IPS-NIHi11 (cell line): ENCODE measurements at places on chromosomes 2 and 18.

DNA sequence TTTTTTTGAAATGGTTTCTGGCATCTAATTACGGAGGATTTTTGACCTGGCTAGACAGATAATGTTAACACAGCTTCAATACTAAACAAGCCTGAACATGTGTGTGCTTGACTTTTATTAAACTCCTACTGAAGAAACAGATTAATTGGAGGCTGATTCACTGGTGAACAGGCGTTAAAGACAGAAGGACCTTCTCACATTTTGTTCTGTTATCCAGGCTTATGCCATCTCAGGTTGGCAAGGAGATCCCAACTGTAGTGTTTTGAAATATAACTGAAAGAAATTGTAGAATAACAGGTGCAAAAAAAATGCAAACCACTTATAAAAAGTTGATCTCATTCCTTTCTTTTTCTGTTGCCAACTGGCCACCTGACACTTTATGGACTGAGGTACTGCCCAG is 269.6 kb downstream of the ARHGAP15 start:
- DNase-seq, result no peak

GRCh38 chr2:61371027-61371426 is 99.9 kb downstream of the USP34 start:
- DNase-seq, result no peak

GRCh38 chr2:40204268-40204667 is 247.6 kb downstream of the SLC8A1 start:
- DNase-seq, result no peak

DNA sequence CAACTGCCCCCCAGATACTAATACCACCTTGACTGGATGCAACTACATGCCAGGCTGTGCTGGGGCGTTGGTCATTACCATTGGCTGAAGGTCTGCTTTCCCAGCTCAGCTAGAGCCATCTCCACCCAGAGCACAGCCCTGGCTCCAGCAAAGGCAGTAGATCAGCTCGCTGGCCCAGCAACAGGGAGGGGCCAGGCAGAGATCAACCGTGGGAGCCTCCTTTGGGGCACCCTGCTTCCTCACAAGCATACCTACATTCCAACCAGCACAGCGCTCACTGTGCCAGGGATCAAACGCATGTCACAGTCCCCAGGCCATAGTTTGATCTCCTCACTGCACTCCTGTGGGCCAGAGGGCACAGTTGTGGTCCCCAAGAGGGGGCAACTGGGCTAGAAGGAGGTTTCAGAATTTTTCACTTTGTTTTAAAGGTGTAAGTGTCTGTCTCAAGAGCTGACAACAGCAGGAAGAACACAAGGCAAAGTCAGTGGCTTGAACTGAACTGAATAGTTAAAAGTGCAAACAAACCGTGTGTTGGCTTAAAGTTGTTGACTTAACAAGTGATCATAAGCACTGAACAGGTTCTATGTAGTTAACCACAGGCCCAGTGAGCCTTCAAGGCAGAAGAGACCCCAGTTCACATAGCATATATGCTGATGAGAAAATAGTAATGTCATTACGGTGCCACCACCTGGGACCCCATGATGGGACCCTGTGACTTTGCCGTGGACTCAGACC is 70.1 kb upstream of the BZW1 start:
- DNase-seq, result no peak

- no peak for DNase-seq
These were observed 152.6 kb downstream of the THADA start for GRCh38 chr2:43443282-43443681.

DNA sequence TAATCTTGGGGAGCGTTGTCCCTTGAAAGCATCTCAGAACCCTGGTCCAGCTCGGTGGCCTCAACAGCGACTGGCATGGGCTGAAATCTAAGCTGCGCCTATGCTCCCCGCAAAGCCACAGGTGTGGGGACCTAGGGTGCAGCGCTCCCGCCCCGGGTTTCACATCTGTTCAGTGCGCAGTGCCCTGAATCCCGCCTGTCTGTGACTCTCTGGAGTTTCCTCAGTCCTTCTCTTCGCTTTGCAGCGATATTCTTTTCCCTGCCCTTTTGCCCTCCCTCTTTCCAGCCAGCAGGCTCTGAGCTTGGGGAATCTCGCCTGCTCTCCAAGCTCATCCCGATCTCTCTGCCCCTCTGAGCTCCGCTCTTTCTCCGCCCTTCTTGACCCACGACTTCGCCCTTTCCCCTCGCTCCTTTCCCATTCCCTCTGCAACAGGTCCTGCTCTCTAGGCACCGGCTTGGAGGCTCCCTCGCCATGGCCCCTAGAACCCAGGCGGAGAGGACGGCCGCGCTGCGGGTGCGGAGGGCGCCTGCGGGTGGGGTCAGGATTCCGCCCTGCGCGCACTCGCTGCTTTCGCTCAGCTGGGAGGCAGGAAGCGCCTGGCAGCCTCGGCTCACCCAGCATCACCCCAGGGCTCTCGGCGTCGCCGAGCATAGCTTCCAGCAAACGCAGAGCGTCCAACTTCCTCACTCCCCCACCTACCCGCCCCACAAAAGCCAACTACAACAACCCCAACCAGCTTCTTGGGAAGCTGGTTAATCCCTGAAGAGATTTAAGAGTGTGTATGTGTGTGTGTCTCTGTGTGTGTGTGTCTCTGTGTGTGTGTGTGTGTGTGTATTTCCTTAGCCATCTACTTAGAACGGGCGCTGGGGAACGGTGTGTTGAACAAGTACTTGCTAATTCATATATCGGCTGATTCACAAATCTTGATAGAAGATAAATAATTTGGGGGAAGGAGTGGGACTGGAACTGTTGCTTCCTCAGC is 1.1 kb downstream of the GRP start:
- DNase-seq, result peak; percentile 52

DNA sequence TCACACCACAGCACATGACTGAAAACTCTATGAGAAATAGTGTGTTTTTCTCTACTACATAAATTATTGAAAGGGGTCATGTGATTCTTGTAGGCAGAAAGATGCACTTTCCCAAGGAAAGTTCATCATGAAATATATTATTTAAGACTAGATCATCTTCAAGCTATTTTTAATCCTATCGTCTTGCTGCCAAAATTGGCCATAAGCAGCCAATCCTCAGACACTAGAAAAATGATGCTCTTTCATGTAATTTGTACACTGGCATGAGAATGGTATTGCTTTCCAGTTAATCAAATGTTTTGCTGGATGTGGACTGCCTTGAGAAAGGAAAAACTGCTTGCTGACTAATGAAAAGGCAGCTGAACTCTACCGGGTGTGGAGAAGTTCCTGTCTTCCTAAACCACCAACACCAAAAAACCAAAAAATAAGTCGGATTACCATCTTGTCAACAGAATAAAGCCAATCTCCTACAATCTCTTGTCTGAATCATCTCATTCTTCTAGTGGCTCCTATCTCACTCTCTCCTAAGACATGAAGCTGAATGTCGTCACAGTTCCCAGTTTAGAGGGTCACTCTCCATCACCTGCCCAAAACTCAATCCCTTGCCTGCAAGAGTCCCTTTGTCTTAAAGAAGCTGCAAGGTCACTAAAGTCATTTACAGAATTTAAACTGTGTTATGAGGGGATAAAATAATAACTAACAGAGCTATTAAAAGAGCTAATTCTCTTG is 5.3 kb downstream of the BCL2 start:
- no peak for DNase-seq

- no peak for DNase-seq
These were observed 81.5 kb downstream of the DPP4 start for GRCh38 chr2:161992531-161992930.

DNA sequence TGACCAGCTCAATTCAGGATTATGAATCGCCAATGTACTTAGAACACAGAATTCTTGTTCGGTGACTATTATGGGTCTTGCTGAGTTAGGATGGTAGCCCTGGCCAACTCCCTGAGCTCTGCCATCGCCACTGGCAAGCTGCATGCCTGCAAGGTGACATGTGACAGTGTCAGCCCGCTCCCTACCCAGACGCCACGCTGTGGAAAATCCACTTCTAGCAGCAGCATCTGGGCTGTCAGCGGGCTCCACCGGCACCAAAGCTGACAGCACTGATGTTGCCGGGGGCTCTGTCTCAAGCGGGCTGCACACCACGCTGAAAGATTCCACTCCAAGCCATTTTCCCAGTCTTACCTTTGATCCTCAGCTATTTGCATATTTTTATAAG is 100.7 kb downstream of the MYT1L start:
- no peak for DNase-seq

DNA sequence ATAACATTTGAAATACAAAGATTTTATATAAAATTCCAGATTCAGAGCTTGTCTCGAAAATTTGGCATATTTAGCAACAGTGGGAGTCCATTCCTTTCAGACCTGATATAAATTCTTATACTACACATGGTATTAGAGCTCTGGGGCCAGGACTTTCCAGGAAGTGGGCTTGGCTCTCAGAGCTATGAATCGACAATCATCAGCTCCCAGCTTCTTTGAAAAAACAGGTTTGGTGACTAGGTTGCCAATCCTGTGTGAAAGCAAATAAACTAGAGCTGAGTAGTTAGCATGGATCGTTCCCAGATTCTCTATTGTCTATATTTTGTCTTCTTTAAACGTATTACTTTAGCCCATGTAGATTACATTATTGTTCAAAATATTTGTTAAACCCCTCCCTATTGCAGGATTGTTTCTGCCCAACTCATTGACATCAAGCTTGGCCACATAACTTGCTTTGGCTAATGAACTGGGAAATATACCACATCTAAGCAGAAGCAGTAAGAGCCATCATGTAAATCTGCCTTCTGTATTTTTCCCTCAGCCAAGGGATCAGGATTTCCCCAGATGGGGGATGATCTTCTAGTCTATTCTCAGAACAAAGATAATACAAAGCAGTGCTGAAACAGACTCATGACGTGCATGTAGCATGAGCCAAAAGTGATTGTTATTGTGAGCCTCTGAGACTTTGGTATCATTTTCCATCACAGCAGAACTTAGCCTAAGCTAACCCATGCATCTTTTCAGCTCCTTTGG is 105.4 kb downstream of the KCNH7 start:
- no peak for DNase-seq

DNA sequence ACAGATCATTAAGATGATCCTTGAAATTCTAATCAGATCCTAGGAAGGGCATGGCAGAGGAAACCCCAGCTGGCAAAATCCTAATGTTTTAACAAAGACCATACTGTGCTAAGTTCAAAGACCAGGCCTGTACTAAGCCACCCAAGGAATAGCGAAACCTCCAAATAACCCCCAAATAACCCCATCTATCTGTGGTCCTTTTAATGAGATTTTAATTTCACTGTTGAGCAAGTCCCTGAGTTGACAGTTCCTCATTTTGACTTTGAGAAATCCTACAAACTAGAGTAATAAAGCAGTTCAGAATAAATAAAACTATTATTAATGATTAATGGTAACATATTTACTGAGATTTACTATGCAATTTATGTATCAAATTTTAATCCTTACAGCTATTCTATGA is 259.8 kb downstream of the STK39 start:
- no peak for DNase-seq

GRCh38 chr2:127124426-127124825 is 17.5 kb upstream of the BIN1 start:
- no peak for DNase-seq

DNA sequence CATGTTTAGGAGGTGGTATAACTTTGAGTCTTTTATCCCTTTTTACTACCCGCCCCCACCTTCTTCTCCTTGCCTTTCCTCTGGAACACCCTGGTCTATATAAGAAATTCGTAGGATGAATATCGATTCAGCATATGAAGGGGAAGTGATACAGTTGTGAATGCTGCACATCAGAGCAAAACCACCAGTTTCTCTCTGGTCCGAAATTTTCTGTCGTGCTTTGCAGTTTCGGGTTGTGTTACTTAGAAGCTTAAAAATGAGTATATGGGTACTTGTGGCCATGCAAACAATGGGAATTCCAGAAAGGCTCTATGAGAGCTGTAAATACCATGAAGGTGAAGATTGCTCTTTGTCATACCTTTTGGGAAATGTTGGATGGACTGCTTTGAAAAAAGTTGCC is 60.6 kb downstream of the DAW1 start:
- no peak for DNase-seq

DNA sequence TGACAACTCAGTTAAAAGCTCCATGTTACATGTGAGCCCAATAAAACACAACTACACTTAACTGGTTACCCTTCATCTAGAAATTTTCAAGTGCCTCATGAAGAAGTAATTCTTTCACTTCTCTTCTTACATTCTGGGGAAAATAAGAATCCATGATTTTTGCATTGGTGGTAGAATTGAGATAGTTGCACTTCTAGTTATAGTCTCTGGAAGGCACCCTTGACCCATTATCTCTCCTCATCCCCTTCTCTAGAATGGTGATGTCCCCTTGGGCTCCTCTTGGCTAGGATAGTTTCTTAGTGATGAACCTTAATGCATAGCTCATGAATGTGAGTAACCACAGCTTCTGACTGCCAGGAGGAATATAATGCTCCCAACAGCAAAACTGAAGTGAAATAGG is 3.6 kb downstream of the LGALSL start:
- DNase-seq, result no peak

GRCh38 chr18:834082-834720 is 22.2 kb upstream of the YES1 start:
- no peak for DNase-seq

- DNase-seq, result peak; percentile 64
These were observed 45.6 kb downstream of the SESTD1 start for GRCh38 chr2:179218848-179219594.

GRCh38 chr2:55112229-55113031 is 62.2 kb upstream of the RTN4 start:
- no peak for DNase-seq

GRCh38 chr2:176172007-176172894 is 15.1 kb downstream of the HOXD3 start:
- no peak for DNase-seq

DNA sequence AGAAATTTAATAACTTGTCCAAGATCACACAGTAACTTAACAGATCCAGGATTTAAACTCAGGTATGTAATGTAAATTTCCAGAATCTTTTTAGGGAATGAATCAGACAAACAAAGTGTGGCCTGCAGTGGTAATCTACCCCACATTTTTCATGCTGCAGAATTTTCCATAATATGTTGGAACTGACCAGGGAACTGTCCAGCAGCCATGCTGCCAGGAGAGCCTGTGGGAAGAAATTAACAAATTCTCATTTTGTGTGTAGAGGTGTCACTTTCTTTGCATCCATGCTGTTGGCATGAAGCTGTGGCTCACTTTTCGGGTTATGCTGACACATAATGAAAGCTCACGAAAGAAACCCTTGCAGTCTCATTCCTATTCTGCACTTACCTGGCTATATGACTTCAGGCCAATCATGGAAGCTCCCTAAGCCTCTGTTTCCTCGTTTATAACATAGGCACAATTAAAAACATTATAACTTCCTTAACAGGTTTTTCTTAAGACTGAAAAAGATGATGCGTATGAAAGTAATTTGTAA is 54.7 kb downstream of the CDKL4 start:
- DNase-seq, result no peak

DNA sequence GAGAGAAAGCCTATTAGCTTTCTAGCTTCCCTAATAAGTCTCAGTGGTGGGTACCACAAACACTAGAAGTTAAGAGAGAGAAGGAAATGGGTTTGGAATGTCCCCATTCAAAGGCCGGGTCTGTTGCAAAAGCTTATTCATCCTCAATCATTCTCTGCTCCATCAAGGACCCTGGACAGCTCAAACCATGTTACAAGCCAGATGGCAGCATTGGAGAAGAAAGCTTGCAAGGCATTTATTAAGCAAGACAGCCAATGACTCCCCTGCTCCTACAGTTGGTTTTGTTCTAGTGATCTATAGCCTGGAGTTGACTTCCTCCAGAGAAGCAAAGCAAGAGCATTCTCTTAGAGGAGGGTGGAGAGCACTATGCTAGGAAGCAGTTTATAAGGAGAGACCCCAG is 86.9 kb upstream of the LMAN1 start:
- peak; percentile 61 for DNase-seq
